ENCODE measurements at places on chromosomes 13 and 19. TPM values are rescaled to one million over a fixed set of nuclear protein-coding genes. Genes with fewer than 3 reads are reported as not detected.
A peak's percentile ranks its signal among the peaks of the same experiment; 100 is the strongest.

- no peak for DNase-seq
Observed at GRCh38 chr19:4849019-4849418, 17.5 kb upstream of the TICAM1 start.

GRCh38 chr19:49926515-49926914 lies 2.5 kb upstream of the ATF5 start:
- no peak for DNase-seq

GRCh38 chr13:52933547-52934210 lies 85.2 kb upstream of the PCDH8 start:
- DNase-seq: no peak

DNA sequence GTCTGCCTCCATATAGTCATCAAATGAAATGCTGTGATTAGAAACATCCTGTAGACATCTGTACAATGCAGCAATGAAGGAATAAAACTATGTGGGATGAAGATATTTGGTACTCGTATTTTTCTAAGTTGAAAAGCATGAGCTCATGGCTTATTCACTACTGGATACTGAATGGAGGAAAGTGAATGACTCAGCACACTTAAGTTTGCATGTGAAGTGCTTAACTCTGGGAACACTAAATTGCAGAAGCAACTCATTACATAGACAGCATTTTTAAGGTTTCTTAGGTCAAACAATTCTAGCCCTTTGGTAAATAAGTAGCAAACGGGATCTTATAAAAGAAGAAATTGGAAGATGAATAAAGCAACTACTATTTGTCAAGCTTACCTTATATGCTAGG lies 429.0 kb upstream of the MIR17HG start:
- no peak for DNase-seq

GRCh38 chr13:108154421-108154858 lies 60.9 kb downstream of the LIG4 start:
- DNase-seq: no peak

DNA sequence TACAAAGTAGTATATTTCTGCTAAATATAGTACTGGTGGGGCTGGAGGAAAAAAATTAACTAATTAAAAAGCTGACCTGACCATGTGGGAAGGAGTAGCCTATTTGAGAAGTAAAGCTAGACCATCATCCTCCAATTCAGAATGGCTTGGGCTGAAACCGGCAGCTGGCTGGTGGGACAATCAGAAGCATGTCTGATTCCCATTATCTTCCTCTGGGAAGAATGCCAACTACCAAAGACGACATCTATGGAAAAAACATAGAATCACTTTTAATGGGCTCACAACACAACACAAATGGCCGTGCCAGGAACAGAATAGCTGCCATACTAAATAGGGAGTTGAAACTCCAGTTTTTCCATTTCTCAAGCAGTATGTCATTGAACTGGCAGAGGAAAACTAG lies 120.4 kb upstream of the FREM2 start:
- no peak for DNase-seq

- DNase-seq: no peak
Observed at GRCh38 chr13:47976325-47976724, 24.7 kb downstream of the SUCLA2 start.

- peak; percentile 25 for DNase-seq
Observed at GRCh38 chr13:52195401-52195837, 36.0 kb upstream of the NEK3 start.

Gene CPAMD8
- 8.2 TPM for total RNA-seq

Gene RAB3D
- total RNA-seq: 8.6 TPM

Gene KLK7
- total RNA-seq: 16.6 TPM

Gene SYT5
- not detected for total RNA-seq

Data from omental fat pad (tissue), 4 donors.